ENCODE measurements at places on chromosomes 7 and 10.
A peak's percentile ranks its signal among the peaks of the same experiment; 100 is the strongest.

- no peak for DNase-seq
Observed at GRCh38 chr7:101165958-101166647, 734 bp upstream of the VGF start.

- no peak for DNase-seq
Observed at GRCh38 chr7:48540746-48541145, 369.5 kb downstream of the ABCA13 start.

- DNase-seq = no peak
Observed at GRCh38 chr10:17805330-17805729, 3.8 kb upstream of the MRC1 start.

DNA sequence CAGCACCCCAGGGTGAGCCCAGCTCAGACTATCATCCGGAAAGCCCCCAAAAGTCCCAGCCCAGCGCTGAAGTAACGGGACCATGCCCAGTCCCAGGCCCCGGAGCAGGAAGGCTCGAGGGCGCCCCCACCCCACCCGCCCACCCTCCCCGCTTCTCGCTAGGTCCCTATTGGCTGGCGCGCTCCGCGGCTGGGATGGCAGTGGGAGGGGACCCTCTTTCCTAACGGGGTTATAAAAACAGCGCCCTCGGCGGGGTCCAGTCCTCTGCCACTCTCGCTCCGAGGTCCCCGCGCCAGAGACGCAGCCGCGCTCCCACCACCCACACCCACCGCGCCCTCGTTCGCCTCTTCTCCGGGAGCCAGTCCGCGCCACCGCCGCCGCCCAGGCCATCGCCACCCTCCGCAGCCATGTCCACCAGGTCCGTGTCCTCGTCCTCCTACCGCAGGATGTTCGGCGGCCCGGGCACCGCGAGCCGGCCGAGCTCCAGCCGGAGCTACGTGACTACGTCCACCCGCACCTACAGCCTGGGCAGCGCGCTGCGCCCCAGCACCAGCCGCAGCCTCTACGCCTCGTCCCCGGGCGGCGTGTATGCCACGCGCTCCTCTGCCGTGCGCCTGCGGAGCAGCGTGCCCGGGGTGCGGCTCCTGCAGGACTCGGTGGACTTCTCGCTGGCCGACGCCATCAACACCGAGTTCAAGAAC is 1.1 kb downstream of the VIM start:
- DNase-seq = peak; percentile 95

All from EH (cell line).